Cerebellar cortex (tissue), 1 donor: ENCODE measurements at places on chromosomes 16 and 17.

GRCh38 chr16:88560714-88561484 is 9.3 kb upstream of the ZC3H18 start:
- no peak for DNase-seq

DNA sequence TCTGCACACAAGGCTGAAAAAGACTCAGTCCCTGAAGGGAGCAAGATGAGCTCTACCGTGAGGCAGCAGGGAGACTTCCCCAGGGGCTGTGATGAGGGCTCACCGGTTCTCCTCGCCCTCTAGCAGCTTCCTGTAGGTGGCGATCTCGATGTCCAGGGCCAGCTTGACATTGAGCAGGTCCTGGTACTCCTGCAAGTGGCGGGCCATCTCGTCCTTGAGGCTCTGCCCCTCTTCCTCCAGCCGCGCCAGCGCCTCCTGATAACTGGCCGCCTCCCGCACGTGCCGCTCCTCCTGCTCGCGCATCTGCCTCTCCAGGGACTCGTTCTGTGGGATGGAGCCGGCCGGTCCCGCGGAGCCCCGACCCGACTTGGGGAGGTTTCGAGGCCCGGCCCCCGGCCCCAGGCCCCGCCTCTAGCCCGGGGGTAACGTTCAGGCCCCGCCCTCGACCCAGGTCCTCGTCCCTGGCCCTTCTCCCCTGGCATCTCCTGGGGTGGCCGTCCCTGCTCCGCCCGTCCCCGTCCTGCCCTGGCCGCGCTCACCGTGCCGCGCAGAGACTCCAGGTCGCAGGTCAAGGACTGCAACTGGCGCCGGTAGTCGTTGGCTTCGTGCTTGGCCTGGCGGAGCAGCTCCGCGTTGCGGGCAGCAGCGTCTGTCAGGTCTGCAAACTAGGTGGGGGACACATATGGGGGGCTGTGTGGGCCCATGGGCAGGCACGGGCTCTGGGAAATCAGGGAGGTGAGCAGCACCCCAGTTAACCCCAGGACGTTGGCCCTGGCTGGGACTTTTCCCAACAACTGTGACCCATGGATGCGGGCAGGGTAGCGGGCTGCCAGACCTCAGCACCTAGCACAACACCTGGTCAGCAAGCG is 3.9 kb downstream of the GFAP start:
- DNase-seq = peak; percentile 49

- no peak for DNase-seq
Observed at GRCh38 chr17:71482625-71483024, 638.2 kb upstream of the SOX9 start.

DNA sequence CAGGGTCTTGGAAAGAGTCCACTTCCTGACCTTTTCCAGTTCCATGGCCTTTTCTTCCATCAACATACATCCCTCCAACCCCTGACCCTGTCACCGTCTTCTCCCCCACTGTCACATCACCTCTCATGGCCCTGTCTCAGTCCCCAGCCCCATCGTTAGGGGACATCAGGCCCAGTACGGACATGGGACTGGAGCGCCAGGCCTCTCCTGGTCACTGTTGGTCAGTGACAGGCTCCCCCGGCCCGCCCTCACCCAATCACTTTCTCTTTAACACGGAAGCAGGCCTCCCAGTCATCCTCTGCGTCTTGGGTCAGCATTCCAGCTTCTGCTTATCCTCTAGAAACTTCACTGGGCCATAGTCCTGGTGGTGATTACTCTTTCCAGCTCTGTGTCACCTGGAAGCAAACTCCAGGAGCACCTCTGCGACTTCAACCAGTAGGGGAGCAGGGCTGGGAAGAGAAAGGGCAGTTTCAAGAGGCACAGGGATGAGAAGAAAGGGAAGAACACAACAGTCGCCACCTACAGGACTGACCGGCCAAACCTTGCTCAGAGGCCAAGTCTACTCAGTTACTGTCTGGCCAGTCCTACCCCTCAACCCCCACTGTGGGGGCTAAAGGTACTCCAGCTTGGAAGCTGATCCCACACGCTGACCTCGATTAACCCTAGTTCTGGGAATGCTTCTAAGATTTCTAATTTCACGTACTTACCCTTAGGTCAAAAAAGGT is 15.9 kb upstream of the ICAM2 start:
- peak; percentile 15 for DNase-seq

GRCh38 chr16:65782611-65783600 is 583.6 kb upstream of the CDH5 start:
- no peak for DNase-seq

- no peak for DNase-seq
Observed at GRCh38 chr16:1792836-1793577, 498 bp downstream of the IGFALS start.

DNA sequence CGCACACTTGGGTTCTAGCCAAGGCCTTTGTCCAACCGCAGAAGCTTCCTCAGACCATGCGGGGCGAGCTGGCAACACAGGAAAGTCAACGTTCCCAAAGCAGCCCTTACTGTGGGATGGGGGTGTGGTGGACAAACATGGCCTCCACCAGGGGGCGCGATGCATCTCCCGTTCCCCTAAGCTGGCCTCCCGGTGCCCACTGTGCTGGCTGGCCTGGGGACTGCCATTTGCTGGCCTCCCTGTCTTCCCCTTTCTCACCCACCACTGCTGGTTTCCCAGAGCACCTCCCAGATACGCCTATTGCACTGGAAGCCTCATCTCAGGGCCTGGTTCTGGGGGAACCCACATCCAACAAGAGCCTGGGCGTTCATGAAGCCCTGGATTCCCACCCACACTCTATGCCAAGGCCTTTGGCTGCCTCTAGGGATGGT is 145.3 kb downstream of the IRF8 start:
- peak; percentile 17 for DNase-seq

DNA sequence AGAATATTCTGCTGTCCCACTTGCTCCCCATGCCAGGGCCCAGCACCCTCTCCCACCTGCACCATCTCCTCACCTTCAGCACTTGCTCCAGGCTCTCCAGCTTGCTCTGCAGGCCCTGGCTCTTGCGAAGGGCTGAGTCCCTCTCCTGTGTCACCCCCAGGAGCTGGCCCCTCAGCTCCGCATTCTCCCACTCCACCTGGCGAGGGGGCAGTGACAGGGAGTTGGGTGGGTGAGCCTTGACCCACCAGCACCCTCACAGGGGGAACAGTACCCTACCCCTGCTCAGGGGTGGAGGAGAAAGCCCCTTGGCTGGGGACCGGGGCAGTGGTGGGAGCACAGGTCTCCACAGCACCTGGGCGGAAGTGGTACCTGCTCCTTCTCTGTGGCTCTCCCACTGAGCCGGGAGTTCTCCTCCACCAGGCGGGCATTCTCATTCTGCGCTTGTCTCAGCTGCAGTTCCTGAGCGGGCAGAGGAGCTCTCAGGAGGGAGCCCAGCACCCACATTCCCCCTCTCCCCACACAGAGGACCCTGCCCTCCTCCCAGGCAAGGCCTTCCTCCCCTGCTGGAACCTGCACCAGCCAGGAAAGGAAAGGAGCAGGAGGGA is 5.9 kb downstream of the TSPOAP1 start:
- no peak for DNase-seq

DNA sequence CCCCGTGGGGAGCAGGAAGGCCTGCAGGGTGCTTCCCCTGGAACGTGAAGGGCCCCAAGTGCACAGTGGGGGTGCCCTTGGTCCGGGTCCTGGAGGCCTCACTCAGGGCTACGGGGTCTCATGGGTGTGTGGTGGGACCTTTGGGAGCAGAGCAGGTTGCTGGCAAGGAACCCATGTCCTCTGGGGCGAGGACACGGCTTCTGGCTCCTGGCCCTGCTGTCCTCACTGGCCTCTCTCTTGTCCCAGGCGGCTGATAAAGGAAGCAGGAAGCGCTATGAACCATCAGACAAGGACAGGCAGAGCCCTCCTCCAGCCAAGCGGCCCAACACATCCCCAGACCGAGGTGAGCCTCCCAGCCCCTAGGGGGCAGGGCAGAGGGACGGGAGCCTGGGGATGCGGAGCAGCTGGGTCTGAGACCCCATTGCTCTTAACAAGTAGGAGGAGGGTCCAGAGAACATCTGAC is 9.8 kb upstream of the IL17C start:
- no peak for DNase-seq

DNA sequence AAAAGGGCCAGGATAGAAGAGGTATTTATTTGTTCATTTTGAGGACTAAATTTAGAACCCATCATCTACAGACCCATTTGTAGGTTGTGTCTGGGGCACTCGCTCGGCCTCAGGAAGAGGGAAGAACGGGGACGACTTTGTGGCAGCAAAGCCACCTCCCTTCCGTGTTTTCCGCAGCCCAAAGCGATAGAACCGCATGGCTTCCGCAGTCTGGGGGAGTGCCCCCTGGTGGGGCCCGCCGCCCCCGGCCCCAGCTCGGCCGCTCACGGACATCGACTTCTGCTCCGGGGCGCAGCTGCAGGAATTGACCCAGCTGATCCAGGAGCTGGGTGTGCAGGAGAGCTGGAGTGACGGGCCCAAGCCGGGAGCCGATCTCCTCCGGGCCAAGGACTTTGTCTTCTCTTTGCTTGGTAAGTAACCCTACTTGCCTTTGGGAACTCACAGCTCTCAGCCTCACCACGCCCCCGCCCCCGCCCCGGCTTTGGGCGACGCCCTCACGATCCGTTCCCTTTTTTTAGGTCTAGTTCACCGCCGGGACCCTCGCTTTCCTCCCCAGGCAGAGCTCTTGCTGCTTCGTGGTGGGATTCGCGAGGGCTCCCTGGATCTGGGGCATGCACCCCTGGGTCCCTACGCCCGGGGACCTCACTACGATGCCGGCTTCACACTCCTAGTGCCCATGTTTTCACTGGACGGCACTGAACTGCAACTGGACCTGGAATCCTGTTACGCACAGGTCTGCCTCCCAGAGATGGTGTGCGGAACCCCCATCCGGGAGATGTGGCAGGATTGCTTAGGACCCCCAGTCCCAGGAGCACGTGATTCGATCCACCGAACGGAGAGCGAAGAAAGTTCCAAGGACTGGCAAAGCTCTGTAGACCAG is 681 bp downstream of the TMEM102 start:
- DNase-seq = peak; percentile 41
